ENCODE measurements at places on chromosomes 11 and 22.
A peak's percentile ranks its signal among the peaks of the same experiment; 100 is the strongest.

DNA sequence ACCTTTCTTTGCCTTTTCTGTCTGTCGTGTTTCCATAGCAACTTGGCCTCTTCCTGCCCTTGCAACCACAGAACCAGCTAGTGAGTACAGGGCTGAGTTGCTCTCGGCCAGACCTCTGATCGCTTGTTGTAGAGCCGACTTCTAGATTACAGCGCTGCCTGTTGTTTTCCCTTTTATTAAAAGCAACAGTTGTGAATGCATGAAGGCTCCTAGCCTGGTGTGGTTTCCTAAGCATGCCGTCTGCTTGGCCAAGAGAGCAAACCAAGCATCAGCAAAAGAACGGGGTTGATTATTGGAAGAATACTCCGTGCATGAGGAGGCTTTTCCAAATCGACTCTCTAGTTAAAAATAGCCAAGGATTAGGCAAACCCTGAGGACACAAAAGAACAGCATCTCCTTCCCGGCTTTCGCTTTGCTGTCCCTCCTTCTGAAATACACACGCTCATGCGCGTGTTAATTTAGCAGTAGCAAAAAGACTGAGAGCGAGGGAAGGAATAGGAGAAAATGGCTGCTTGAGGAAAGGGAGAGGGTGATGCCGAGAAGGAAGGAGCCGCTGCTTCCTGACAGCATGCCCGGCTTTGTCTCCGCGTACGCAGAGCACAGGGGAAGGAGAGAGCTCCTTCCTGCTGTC is 71.5 kb upstream of the TTC12 start:
- DNase-seq = no peak

DNA sequence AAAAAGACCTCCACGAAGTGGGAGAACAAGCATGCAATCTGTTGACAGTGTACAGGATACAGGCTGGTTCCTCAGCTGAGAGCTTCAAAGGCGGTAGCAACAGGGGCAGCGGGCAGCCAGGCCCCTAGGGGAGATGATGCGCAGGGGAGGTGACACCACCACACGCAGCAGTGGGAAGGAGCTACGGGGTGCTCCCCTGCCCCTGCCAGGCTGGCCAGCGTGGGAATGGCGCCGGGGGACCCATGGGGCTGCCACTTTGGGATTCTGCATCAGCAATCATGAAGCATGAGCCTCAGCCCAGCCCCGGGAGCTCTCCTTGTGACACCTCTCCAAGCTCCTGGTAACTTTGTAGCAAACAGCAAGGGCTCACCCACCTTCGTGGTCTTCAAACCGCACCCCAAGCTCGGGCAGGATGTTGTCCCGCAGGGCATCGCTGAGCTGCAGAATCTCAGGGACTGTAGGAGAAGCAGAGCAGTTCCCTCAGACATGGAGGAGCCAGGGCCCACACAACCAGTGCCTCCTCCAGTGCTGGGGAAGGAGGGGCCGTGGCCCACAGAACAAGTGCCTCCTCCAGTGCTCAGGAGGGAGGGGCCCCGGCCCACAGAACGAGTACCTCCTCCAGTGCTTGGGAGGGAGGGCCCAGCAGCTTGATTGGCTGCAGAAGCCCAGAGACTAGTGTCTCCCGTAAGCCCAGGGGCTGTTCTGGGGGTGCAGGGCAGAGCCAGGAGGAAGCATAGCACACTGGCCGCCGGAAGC is 14.6 kb upstream of the NAP1L4 start:
- no peak for DNase-seq

- no peak for DNase-seq
Measured at GRCh38 chr11:72624496-72625201, 49.6 kb downstream of the PDE2A start.

GRCh38 chr22:22787786-22788459 is 99.7 kb upstream of the IGLL5 start:
- DNase-seq = no peak

- no peak for DNase-seq
Measured at GRCh38 chr11:111986589-111986988, 38.6 kb upstream of the DLAT start.

DNA sequence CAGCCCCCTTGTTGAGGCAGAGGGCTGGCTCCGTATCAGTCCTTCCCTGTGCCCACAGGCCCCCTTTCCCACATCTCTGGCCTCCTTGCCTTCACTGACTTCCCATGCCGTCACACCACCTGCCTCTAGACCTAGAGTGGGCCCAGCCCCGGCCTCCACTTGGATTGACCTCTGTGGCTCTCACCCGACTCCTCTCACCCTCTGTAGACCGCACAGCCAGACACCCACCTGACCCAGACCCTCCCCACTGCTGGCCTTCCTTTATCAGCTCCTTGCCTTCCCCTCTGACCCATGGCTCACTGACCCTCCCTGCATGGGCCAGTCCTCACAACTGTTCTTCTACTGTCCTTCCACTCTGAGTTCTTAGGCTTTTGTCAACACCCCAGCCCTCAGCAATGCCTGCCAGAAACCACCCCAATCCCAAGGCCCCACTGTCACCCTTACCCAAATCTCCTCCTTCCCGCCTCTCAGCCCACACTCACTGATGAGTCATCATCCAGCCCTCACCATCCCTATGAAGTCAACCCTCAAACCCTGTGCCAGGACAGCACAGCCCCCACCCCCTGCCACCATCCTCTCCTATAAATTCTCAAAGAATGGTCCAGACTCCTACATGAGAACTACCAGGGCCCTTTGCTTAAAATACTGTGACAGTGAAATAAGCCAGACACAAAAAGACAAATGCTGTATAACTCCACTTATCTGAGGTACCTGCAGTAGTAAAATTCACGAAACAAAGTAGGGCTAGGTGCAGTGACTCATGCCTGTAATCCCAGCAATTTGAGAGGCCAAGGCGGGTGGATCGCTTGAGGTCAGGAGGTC is 53.4 kb downstream of the SCGB1A1 start:
- DNase-seq = no peak

- DNase-seq = no peak
Measured at GRCh38 chr11:119362741-119363080, 16.2 kb upstream of the MFRP start.

DNA sequence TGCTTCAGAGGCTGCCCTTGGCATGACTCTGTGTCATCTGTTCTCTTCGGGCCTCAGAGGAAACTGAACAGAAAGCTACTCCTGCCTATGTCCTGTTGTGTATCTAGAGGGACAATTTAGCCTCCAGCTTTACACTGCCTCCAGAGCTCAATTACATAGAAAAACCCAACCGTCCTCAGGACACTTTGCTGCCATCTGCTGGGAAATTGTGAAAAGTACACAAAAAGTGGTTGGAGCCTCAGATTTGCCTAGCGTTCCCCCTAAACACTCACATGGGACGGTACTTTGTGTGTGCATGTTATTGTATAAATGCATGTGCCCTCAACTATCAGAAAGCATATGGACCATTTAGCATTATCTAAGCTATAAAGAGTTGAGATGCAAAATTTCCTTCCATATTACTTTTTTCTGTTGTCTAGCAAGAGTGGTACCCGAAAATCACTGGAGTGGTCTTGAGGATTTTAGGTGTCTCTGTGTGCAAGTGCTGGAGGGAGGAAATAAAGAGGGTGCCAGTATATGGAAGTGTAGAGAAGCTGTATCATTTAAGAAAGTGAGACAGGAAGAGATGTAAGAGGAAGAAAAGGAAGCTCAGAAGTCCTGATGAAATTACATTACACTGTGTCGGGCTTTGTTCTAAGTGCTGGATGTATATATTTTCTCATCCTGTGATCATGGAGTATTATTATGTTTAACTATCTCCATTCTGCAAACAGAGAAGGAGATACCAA is 8.7 kb upstream of the MS4A4E start:
- DNase-seq = peak; percentile 59
